NCI-H510A (cell line): ENCODE measurements at places on chromosomes 11 and 22.
A peak's percentile ranks its signal among the peaks of the same experiment; 100 is the strongest.

DNA sequence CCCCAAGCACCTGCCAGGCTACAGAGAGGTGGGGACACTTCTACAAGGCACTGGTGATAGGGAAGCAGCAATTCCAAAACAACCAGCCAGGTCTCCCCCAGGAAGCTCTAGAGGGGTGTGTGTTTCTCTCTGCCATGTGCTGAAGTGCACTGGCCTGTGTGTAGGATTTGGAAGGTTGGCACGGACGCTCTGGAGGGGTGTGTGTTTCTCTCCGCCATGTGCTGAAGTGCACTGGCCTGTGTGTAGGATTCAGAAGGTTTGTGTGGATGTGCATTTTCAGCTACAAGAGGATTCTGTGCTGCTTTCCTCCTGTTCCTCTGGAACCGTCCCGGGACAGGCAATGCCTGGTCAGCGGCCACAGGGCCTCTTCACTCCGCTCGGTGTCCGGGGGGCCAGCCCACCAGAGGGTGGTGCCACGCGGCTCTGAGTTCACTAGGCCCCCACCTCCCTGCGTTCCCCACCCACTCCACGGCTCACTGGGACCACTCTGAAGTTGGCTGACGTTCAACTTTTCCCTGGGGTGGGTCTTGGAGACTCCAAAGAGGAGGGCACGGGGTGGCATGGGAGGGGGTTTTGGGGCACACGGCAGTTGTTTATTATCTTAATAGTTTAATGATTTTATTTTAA lies 552.8 kb downstream of the BRD1 start:
- no peak for DNase-seq

DNA sequence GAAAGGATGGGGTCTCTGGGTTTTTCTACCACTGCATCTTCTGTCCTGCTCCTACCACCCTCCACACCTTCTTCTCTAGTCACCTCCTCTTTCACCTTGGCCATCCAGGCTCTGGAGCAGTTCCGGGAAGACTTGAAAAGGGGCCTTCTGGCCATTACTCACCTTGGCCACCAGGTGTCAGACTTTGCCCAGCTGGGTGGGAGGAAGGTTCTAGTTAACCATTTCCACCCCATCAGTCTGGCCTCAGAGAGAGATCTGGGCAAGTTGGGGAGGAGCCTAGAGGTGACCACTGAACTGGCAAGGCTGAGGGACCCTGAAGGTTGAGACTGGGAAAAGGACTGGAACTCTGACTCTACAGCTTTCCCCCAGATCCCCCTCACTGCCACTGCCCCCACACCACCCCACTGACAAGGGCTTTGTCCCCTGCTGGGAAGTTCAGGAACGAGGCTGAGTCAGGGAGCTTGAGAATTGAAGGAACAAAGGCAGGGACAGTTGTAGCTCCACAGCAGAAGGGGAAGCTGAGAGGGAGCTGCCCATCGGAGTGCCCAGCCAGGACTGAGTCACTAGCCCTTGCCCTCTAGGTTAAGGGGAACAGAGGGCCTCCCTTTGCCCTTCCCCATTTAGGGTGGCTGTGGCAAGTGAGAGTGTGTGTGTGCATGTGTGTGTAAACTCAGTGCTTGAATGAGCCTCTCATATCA lies 3.7 kb upstream of the POLD4 start:
- DNase-seq, result peak; percentile 68

DNA sequence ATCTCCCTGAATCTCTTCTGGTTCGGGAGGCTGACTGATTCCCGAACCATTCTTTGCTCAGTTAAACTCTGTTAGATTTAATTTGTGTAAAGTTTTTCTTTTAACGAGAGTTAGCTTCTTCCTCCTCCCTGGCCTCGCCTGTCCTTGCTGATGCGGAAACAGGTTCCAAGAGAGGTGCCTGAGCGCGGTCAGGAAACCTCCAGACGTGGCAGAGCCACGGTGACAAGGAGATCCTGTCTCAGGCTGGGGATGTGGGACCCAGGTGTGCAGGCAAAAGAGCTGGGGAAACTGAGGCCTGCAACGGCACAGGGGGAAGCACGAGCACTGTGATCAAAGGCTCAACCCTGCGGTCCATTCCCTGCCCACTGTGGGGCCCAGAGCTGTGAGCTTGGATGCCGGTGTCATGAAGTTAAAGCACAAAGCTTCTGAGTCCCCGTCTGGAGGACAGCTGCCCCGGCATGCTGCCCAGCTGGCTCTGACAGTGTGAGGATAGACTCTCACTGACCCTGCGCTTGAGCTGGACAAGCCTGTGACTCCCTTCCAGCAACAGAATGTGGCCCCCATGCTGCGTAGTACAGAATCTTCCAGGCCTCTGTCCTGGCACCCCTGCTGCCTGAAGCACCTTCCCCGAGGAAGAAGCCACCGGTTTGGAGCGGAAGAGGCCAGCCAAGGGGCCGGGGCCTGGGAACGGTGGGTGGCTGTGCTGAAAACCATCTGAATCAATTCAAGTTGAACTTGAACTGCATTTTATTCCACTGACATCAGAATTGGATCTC lies 960.6 kb downstream of the BRD1 start:
- no peak for DNase-seq

- DNase-seq, result no peak
Measured at GRCh38 chr11:48096588-48097525, 116.5 kb downstream of the PTPRJ start.

GRCh38 chr11:133942577-133942976 lies 14.2 kb downstream of the IGSF9B start:
- DNase-seq, result no peak

DNA sequence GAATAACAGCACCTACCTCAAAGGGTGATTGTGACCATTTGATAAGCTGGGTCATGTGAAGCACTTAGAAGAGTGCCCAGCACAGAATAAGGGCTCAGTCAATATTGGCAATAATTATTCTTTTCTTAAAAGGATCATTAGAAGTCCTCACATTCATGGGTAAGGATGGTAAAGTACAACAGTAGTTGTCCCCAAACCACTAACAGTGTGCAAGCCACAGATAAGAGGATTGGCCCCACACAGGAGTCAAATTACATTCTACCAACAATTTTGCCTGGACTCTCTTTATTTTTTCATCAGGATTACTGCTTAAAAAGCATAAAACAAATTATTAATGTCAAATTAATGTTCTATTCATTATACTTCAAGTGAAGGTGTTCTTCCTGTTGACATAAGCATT lies 271.5 kb upstream of the PDGFD start:
- DNase-seq, result no peak

- DNase-seq, result no peak
Measured at GRCh38 chr11:62794201-62794775, 2.5 kb upstream of the TMEM223 start.

GRCh38 chr11:71221201-71221600 lies 31.2 kb downstream of the SHANK2 start:
- DNase-seq, result no peak

DNA sequence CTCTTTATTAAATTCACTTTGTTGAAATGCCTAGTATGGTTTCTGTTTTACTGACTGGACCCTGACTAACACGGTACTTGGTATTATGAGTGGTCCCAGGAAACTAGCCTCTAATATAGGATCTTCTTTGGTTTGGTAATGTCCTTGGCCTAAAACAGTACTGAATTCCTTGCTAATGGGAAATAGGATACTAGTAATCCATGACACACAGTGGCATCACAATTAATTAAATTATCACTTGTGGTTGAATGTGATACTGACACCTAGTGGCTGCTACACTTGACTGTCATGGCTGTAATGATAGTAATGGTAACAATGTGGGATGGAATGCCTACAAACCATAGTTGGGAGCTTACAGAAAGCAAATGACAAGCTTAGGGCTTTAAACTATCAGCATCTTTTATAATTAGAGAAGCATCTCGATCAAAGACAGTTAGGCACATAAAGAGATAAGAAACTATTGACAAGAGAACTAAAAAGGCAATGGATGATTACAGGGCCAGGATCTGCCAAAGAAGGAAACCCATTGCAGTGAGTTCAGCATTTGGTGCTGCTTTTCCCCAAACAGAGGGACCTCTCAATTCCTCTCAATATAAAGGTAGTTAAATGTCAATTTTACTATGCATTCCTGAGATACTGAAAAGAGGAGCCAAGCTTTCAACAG lies 8.6 kb downstream of the DNHD1 start:
- no peak for DNase-seq

DNA sequence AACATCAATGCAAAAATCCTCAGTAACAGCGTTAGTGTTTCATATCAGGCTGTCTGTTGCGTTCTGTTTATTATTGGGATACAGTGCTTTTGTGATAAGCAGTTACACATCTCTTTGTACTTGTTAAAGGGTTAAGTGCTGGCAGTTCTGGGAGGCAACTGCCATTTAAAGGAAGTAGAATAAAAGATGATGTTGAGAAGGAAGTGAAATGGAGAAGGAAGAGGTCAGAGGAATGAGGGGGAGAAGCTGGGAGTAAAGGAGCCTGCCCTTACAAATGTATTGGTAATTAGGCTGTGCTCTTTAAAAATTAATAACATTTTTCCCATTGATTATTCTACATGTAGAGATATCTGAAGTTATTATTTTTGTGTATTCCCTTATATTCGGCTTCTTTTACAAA lies 674.7 kb downstream of the NTM start:
- no peak for DNase-seq
